ENCODE measurements at places on chromosomes 2 and 18.
A peak's percentile ranks its signal among the peaks of the same experiment; 100 is the strongest.

- no peak for DNase-seq
Measured at GRCh38 chr2:46339676-46340459, 42.7 kb downstream of the EPAS1 start.

GRCh38 chr18:34864836-34865497 is 154.9 kb downstream of the DTNA start:
- DNase-seq, result no peak

DNA sequence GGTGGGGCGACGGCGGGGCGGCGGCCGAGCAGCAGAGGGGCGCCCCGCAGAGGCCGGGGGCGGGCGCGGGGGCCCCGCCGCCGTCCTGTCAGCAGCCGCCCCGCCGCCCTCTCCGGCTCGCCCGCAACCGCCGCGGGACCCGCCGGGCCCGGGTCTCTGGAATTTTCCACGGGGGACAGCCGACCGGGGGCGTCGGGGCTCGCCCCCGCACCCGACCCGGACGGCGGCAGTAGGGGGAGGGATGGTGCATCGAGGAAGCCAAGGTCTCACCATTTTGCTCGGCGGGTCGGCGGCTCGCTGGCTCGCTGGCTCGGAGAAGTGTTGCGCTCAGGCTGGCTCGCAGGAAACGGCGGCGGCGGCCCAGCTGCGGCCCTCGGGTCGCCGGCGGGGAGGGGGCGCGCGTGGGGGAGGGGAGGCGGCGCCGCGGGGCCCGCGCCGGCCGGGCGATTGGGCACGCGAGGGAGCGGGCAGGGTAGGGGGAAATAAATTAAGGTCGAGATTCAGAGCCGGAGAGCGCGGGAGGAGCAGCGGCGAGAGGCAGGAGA is 405 bp downstream of the PPP3R1 start:
- peak; percentile 48 for DNase-seq

GRCh38 chr2:166454006-166454595 is 39.9 kb downstream of the SCN7A start:
- no peak for DNase-seq

DNA sequence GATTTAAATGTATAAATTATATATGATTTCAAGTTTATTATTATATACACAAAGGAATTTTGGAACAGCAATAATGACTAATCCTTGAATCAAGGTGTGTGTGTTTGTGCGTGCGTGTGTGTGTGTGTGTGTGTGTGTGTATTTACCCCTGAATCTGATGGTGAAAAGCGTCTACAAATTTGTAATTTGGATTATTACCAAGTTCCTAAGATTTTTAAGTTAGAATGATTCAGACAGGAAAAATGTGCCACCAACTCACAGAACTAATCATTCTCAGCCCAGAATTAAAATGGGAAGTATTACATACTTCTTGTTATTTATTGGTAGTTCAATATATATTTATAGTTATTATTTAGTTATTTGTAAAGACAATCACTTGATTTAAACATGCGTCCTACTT is 12.3 kb downstream of the CALCRL start:
- no peak for DNase-seq

- no peak for DNase-seq
Measured at GRCh38 chr2:195447323-195447975, 209.6 kb upstream of the SLC39A10 start.

GRCh38 chr18:50649821-50650220 is 89.9 kb downstream of the MAPK4 start:
- no peak for DNase-seq

DNA sequence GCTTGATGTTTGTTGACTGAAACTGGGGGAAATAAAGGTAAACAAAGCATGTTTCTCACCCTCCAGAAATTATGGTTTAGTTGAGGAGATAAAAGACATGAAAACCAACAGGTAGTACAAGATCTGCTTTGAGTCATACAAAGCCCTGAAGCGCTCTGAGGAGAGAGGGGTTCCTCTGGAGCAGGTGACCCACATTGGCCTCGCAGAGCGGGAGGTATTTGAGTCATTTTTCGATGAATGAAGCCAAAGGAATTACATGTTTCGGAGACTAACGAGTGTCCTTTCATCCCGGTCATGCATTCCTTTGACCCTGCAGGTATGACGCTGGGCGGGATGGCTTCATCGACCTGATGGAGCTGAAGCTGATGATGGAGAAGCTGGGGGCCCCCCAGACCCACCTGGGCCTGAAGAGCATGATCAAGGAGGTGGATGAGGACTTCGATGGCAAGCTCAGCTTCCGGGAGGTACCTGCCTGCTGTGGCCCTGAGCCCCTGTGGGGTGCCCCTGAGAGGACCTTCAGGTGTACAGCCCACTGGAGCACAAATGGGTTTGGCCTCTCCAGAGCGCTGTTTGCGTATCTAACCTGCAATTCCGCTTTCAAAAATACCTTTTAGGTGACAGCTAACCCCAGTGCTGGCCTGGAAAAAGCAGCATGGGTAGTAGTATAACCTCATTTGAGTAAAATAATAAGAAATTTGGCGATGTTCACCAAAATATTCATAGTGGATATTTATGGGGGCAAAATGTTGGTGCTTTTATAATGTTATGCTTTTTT is 29.3 kb downstream of the EFHD1 start:
- no peak for DNase-seq

- no peak for DNase-seq
Measured at GRCh38 chr2:191066197-191066918, 52.4 kb upstream of the STAT1 start.

- no peak for DNase-seq
Measured at GRCh38 chr18:52489396-52490306, 149.7 kb downstream of the DCC start.

- DNase-seq, result no peak
Measured at GRCh38 chr18:12048827-12049175, 44.8 kb upstream of the ANKRD62 start.

DNA sequence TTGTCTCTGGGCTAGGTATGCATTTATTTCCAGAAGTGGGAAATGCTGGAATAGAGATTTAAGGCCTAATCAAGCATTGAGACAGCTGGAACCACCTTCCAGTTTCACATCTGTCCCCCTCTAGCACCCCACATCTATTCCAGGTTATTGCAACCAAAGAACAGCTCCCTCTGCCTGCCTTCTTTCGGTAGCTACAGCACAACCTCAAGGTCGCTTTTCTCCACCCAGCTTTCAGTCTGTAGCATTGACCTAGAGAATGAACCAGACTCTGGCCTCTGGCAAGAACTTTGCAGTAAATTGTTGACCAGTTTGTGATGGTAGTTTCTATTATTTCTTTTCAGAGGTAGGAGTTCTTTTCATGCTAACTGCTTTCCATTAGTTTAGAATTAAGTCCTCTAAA is 484.2 kb downstream of the DLGAP1 start:
- DNase-seq, result no peak

DNA sequence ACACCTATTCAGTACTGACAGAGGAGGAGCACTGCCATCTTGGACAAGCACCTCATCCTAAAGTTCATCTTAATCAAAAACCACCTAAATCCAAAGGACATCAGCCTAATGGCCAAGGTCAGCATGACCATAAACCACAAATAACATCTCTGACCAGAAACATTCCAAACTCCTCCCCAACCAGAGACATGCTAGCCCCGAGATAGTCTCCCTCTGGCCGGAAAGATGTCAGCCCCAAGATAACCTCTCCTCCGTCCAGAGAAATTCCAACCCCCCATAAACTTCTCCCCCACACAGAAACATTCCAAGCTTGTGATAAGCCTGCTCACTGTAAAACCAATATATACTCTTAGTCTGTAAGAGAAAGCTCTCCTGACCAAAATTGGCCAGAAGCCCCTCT is 260.6 kb downstream of the CLIP4 start:
- DNase-seq, result no peak

GRCh38 chr2:219864154-219864553 is 236.7 kb downstream of the SLC4A3 start:
- no peak for DNase-seq

DNA sequence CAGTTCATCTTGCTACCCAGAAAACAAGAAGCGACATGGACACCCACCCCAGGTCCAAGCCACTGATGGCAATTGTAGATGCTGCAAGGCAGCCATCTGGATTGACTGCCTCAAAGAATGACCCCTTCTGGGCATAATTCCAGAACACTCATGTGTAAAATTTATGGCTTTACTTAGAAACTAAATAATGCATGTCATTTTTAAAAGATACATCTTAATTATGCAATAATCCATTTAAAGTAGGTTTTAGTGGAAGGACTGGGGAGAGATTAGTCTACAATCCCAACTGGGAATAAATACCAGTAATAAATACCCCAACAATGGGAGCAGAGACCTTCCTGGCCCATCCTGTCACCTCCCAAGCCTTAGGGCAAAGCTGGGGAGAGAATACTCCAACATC is 247.7 kb downstream of the SS18 start:
- no peak for DNase-seq

DNA sequence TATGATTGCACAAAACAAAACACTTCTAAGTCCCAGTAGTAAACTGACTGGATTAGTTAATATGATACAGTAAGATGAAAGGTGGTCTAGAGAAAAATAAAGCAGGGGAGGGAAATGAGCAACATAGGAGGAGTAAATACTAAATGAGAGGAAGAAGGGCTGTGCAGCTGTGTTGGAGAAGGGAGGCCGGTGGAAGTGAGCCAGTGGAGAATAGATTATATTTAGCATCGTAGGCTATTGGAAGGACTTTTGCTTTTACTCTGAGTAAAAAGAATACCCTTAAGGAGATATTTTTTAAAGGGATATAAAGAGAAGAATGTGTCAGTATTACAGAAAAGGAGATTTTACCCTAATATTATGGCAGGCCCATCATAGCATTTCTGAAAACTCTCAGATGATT is 12.7 kb downstream of the WDR75 start:
- DNase-seq, result no peak
